T-helper 22 cell (primary cell): ENCODE measurements at places on chromosomes 13 and 19.

GRCh38 chr19:46265217-46265828 is 31.5 kb upstream of the HIF3A start:
- DNase-seq: peak; percentile 32

- DNase-seq: no peak
Observed at GRCh38 chr13:110183910-110184309, 123.0 kb downstream of the COL4A1 start.

DNA sequence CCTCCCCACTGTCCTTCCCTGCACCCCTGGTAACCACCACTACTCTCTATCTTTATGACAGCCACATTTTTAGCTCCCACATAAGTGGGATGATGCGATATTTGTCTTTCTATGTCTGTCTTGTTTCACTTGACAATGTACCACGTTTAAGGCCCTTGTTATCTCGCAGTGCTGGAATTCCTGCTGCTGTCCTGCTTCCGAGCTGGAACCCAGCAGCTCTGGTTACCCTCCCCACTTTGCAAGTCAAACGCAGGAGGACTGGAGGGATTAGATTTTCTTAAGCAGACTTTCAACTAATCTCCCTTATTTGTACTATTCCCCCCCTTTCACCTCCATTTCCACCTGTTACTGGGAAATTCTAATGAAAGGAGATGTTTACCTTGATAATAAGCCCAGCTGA is 59.1 kb upstream of the PDX1 start:
- no peak for DNase-seq

DNA sequence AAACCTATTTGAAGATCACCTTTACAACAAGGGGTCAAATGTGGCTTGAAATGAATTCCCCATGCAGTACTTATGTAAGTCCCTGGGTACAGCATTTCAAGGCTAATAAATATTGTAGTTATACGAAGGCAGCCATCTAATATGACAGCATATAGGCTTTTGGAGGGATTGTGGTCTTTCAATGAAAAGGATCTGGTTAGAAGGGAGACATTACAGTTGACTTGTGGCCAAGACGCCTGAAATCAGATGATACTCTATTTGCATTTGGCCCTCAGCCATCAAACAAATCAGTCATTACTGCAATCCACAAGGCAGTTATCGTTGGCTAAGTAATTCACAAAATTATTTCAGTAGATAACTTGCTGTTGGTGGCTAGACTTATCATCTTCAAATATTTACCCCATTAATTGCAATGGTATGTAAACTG is 242.7 kb downstream of the DCLK1 start:
- no peak for DNase-seq

DNA sequence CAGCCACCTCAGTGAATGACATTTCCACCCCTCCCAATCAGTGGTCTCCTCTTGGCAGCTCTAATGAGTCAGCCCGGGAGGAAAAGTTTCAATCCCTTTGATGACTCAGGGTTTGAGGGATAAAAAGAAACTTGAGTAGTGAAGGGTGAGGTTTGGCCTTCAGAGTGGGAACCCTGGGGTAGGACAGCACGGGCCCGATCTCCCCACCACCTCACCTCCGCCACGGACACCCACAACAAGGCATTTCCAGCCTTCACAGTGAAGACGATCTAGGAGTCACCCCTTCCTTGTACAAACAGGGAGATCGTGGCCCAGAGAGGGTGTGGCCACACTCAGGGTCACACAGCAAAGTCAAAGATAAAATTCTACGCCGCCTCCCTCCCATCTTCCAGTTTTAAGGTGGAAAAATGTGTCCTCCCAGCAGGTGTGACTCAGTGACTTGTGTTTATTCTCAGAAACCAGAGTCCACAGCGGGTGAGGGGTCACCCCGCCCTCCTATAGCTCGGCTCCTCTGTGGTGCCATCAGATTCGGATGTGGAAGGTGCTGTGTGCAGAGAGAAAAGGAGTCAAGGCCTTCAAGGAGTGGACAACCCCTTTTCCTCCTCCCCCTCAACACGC is 12.3 kb downstream of the CIB3 start:
- DNase-seq: no peak

- no peak for DNase-seq
Observed at GRCh38 chr19:3642987-3643673, 16.5 kb upstream of the CACTIN start.

GRCh38 chr13:99605420-99606323 is 104.4 kb downstream of the TM9SF2 start:
- DNase-seq: peak; percentile 23
